Activated CD8-positive, alpha-beta memory T cell treated with anti-CD3 and anti-CD28 coated beads for 1 hour (primary cell): ENCODE measurements at places on chromosomes 3 and 15.

DNA sequence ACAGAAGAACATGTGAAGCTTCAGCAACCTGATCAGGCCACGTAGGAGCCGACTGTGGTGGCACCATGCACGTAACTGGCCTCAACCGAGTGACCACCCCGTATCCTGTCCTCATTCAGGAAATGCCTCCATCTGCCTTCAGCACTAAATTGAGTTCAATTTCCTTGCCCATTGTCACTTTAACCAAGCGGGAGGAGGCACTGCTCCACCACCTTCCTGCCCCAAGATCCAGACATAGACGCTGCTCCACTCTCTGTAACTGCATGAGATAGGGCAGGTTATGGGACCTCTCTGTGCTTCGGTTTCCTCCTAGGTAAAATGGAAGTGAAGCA, 80.1 kb upstream of the POMGNT2 start:
- DNase-seq, result no peak

GRCh38 chr15:101167753-101168462, 83.9 kb downstream of the CHSY1 start:
- DNase-seq, result peak; percentile 31

- no peak for DNase-seq
These were observed 205.9 kb upstream of the HES1 start for GRCh38 chr3:193929921-193930646.

DNA sequence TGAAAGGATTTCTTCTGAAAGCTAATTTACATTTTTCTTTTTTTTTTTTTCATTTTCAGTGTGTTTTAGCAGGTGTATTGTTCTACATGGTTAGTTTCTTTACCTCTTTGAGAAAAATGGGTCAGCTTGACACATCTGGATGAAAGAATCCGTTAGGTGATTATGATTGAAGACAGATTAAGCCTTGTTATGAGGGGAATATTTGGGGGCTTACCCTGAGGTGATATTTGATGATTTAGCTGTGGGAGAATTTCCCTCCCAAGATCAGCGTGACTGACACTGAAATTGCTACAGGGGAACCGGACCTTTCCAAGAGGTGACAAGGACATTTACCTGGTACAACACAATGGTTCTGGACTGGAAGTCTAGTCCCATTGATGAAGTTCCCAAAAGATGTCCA, 147.5 kb downstream of the NFKBIZ start:
- no peak for DNase-seq

DNA sequence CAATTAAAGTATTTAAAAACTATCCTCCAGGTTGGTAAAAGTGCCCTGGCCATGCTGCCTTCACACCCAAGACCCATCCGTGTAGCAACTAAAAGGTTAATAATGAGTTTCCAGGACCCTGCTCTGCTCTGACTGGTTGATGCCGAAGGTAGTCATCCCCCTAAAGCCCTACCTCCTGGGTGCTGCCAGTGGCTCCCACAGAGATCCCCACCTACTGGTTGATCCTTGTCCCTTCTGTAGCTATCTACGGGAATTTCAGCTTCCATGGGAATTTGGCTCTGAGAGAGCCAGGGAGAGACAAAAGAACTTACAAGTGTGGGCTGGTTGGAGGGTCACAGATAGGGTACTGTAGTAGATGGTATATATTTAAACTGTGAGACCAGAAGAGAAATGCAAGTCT, 110.6 kb upstream of the NANOGP8 start:
- DNase-seq, result no peak

DNA sequence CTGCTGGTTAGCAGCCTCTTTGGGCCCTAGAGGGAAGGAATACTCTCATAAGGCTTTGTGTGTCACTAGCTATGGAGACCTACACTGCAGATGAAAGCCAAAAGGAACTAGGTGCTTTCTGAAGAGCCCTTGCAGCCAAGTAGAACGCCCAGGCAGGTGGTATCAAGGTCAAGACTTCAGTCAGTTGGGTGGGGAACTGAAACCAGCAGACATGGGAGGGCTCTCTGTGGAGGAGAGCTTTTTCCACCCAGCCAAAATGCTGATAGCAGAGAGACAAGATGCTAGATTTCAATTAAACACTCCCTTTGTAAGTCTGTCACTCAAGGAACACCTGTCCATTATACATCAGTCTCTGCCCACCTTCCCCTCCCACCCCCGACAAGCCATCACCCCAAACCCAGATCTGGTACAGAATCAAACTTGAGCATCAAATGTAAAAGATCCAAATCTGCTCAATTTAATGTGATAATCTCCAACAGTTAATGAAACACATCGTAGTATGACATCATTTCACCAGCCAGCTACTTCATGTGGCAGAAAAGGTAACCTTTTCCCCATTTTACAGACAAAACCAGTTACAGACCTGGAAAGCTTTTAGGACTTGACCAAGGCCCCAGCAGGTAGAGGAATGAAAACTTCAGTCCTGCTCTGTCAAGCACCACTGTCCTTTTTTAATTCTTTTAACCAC, 14.6 kb downstream of the MRPS25 start:
- no peak for DNase-seq

- no peak for DNase-seq
These were observed 51.9 kb downstream of the STARD5 start for GRCh38 chr15:81271761-81272644.

GRCh38 chr3:133871368-133872090, 24.2 kb downstream of the RAB6B start:
- DNase-seq, result no peak

GRCh38 chr3:39911465-39912309, 102.3 kb downstream of the MYRIP start:
- no peak for DNase-seq

DNA sequence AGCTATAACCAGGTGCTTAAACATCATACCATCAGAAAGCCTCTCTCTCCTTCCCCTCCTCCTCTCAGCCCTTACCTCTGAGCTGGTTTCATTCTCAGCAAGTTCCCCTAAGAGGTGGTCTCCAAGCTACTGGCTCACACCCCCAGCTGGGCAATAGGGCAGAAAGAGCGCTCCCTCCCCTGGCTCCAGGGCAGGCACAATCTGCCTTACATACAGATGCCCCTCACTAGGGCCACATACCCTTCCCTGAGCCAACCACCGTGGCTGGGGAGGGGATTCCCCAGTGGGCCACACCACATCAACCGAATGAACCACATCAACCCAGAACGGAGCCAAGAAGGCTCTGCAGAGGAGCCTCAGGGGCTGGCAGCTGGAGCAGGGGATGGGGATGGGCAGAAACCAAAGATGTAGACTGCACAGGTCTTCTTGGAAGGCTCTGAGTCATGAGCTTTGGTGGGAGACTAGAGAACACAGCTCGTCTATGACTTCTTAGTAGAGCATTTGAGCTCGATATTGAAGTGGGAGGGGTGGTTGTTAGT, 4.6 kb upstream of the FBLN2 start:
- DNase-seq, result peak; percentile 26

- DNase-seq, result no peak
These were observed 20.3 kb downstream of the CHMP2B start for GRCh38 chr3:87247430-87247773.

- DNase-seq, result no peak
These were observed 283.1 kb upstream of the UBE2E2 start for GRCh38 chr3:22920006-22920405.

GRCh38 chr3:71843071-71843470, 58.1 kb upstream of the PROK2 start:
- no peak for DNase-seq

- no peak for DNase-seq
These were observed 48.4 kb upstream of the ZNF280D start for GRCh38 chr15:56781666-56782065.

GRCh38 chr3:55246033-55246432, 241.1 kb downstream of the WNT5A start:
- no peak for DNase-seq
